GM04504 (cell line): ENCODE measurements at places on chromosomes 13 and 19.
A peak's percentile ranks its signal among the peaks of the same experiment; 100 is the strongest.

DNA sequence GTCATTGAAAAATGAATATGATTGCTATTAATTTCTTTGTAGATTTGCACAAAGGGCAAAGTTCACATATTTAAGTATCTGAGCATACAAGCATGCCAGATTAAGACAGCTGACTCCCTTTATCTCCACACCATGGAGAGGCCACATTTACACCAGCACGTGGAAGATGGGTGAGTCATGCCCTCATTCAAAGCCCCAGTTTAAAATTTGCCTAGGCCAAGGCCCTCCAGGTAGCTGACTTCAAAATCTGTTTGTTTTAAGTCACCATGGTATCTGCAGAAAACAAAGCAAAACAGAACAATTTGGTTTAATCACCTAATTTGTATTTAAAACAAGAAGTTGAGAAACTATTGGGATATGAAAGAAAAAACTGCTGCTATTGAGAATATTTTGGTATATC is 109.2 kb downstream of the ESD start:
- DNase-seq, result no peak

GRCh38 chr19:55348317-55349034 is 6.0 kb downstream of the COX6B2 start:
- no peak for DNase-seq

DNA sequence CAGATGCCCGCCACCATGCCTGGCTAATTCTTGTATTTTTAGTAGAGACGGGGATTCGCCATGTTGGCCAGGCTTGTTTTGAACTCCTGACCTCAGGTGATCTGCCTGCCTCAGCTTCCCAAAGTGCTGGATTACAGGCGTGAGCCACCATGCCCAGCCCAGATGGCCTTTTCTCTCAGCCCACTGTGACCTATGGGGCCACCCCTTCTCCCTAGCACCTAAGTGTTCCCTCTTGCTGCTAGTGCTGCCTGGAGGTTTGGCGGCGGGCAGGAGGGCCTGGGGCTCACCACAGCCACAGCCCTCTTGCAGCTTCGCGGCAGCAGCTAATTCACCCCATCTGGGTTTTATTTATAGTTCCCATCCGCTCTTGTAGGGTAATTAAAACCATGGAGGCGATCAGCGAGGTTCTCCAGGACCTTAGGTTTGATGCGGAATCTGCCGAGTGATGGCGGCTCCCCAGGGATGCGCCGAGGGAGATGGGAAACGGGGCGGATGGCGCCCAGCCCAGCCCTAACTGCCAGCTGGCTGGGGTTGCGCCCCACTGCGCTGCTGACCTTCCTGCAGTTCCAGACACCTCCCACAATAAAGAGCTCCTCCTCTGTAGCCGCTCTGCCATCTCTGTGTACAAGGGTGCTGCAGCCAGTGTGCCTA is 3.3 kb downstream of the REX1BD start:
- DNase-seq, result no peak

DNA sequence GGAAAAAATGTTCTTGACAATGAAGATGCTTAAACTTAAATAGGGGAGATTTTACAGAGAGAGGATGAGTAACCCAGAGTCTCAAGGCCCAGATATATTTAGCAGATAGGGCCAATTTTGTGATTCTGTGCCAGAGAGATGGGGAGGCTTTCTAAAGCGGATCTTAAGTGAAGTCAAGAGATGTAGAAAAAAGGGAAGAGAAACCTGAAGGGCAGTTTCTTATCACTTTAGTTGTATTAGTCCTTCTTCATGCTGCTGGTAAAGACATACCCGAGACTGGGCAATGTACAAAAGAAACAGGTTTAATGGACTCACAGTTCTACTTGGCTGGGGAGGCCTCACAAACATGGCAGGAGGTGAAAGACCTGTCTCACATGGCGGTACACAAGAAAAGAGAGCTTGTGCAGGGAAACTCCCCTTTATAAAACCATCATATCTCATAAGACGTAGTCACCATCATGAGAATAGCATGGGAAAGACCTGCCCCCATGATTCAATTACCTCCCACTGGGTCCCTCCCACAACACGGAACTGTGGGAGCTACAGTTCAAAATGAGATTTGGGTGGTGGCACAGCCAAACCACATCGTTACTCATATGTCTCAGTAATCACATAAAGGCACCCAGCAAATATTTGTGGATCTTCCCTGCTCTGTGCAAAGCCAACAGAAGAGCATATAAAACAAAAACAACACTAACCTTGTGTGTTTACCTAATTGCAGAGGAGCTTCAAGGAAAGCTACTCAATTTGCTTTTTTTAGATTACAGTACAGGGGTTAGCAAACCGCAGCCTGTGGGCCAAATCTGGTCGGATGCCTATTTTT is 102.6 kb upstream of the MYCBP2 start:
- DNase-seq, result peak; percentile 3

DNA sequence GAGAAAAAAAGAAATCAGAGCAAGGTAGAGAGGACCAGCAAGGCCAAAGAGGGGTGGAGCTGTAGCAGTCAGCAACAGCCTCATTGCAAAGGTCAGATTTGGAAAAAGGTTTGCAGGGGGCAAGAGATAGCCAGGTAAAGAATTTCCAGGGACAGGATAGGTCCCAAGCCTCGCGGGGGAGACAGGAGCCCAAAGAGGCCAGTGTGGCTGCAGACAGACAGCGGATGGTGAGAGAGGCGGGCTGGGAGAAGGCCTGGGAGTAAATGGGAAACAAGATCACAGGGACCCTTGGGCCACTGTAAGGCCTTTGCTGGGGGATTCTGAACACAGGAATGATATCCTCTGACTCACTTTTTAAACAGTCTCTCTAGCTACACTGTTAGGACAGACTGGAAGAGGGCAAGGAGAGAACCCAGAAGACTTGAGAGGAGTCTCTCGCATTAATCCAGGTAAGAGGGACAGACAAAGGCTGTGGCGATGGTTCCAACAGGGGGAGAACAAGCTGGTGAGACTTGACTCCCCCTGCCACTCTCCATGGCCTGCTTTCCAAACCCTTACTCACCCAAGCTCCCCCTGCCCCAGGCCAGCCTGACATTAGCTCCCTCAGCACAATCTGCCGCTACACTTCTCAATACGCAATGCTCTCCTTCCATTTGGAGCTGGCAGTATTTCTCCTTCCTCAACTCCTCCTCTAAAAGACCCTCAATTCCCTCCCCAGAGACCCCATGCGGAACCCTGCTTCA is 31.8 kb downstream of the DOCK9 start:
- DNase-seq, result no peak
